Cerebellar nuclear complex (tissue), 1 donor: ENCODE measurements at places on chromosomes 7 and 10.

DNA sequence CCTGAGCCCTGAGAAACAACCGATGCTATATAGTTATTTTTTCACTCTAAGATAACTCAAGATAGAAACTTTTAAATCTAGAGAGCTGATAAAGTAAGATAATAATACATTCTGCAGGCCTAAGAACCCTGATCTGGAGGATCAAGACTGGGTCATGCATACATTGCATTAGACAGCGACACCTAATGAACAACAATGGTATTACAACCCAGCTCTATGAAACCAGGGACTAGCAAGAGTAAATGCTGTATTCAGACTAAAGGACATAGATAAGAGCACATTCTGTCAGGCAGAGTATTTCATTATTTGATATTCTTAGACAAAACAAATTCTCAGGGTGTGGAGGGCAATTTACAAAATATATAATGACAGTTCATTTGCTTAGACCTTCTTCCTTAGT lies 148.6 kb downstream of the GRK5 start:
- no peak for DNase-seq

GRCh38 chr7:84145892-84146291 lies 48.7 kb downstream of the SEMA3A start:
- no peak for DNase-seq

GRCh38 chr10:49600781-49601400 lies 9.2 kb upstream of the SLC18A3 start:
- no peak for DNase-seq

GRCh38 chr10:119473771-119474170 lies 68.7 kb downstream of the RGS10 start:
- no peak for DNase-seq

DNA sequence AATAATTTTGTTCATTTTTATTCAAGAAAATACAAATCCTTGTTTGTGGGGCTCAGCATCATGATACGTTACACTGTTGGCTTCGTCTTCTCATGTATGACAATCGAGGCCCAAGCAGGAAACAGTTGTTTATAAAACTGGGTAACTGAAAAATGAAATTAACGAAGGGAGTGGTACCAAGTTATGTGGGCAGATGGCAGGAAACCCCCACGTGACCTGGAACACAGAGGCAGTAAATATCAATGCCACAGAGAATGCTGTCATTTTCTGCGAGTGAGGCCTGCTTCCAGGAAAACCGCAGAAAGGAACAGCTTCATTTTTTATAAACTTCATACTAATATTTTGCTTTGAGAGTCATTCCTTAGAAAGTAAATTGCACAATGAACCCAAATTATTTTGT lies 201.0 kb upstream of the ADARB2 start:
- DNase-seq = no peak

DNA sequence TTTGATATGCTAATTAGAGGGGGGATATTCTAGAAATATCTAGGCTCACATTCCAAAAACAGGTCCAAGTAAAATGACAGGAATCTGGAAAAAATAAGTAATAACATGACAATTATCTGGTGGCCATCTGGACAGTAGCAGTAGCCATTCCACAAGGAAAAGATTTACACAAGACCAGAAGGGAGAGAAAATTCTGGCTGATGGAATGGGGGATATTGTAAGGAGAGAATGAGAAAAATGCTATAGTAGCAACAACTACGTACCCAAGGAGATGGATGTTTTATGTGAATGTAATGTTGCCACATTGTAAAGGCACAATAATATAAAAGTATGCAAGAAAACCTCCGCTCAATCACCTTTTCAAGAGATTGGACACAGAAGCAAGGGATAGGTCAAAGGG lies 5.4 kb downstream of the MYOF start:
- DNase-seq = no peak

DNA sequence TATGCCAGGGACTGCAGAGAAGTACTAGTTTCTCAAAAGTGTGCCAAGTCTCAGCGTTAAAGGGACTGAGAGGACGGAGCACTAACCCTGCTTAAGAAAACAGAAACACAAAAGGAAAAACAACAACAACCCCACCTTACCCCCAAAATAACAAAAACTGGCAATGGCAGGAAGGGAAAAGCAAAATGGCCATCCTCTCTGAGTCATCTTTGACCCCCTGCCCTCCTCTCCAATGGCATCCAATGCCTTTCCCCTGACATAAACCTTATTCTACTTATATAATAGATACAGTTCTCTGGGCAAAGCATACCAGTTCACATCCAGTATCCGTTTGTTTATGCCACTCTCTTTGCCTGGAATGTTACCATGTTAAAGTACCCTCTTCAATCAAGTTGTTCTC lies 1.6 kb downstream of the POLR1F start:
- DNase-seq = no peak

DNA sequence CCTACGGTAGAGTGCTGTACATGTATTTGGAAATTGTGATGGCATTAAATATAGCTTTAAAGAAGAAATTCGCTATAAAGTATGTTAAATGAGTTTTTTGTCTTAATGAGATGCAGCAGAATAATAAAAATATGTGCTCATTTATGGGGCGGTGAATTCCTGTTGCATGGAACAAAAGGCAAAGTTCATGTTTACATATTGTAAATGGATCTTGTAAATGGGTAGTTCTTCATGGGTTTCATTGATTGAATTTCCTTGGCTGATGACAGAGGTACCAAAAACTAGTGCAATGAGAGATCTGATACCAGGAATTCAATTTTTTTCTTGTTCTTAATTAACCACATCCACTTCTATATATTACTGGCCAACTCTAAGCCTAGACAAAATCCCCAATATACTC lies 284.2 kb downstream of the SUGCT start:
- no peak for DNase-seq

- DNase-seq = no peak
Measured at GRCh38 chr10:11655836-11656235, 44.4 kb upstream of the USP6NL start.

GRCh38 chr7:8433477-8434289 lies at the start of gene NXPH1:
Gene NXPH1, plus strand, starts transcription at chr7:8433609.
- no peak for DNase-seq

DNA sequence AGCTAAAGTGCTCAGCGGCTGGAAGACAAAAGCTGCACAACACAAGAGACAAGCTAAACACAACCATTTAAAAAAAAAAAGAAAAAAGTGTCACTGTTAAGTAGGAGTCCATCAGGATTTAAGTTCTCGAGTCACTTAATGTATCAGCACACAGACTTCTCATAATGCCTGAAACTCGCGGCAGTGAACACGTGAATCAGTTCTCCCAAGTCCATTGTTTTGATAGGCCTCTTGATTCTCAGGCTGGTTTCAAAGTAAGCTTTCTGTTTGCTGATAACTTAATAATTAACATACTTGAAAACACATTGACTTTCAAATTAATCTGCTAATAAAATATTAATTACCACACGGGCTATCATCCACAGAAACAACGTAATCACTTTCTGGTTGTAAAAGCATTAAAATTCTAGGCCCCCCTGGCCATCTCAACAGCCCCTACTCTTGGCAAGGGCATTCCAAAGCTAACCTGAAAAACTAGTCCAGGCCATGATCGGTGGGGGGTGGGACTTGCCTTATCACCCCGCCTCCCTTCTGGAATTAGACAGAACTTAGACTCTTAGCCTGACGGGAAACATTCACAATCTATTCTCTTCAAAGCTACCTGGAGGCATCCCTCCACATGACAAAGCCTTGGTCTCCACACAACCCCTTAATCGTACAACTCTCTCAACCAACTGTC lies 129.0 kb downstream of the DIP2C start:
- DNase-seq = no peak

DNA sequence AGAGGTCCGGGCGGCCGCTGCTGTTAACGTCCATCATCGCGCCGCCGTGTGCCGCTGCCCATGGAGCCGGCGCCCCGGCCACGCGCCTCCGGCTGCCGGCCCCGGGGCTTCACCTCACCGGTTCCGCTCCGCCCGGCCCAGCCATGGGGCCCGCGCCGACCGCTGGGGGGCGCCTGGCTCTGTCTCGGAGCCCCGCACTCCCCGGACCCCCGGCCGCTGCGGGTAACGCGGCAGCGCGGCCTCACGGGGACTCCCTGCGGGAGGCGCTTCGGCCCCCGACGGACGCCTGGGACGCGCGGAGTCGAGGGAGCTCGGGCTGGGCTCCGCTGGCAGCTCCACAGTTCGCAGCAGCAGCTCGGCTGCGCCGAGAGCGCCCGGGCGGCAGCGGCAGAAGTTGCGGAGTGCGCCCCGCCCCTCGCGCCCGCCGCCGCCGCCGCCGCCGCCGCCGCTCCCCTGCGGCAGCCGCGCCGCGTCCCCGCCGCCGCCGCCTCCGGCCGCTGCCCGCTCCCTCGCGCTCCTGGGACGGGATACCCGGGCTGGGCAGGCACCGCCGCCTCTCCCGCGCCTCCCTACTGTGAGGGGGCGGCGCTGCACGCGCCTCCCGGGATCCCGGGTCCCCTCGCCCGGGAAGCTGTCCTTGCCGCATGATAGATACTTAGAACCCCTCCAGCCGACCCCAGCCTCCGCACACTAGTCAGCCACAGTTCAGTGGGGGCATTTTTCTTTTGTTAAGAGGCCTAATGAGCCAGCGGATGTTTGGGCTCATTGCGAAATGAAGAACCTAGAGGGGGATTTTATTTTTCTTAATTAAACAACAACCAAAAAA lies at the start of gene HTR7:
TSS of gene HTR7 (minus strand) at position 405 of the 826 bp plus-strand sequence. CDS start at position 37, 368 bp downstream.
- no peak for DNase-seq

- DNase-seq = no peak
Measured at GRCh38 chr10:67043041-67043440, 117.2 kb downstream of the LRRTM3 start.

GRCh38 chr7:45638916-45639315 lies 64.7 kb downstream of the ADCY1 start:
- no peak for DNase-seq

DNA sequence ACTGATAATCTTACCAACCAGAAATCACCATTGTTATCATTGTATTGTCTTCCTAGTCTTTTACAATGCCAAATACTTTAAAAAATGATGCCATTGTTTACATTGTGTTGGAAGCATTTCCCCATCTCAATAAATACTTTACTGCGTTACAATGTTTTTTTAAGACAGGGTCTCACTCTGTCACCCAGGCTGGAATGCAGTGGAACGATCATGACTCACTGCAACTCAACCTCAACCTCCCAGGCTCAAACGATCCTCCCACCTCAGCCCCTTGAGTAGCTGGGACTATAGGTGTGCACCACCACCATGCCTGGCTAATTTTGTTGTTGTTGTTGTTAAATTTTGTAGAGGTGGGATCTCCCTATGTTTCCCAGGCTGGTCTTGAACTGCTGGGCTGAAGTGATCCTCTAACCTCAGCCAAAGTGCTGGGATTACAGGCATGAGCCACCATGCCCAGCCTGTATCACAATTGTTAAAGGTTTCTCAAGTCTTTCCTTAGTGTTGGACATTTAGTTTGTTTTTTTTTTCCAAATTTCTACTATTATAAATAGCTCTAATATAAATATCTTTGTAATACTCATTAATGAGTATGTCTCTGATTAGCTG lies 13.5 kb downstream of the LRMDA start:
- no peak for DNase-seq
